ENCODE measurements at places on chromosomes 6 and 20. TPM values are rescaled to one million over a fixed set of nuclear protein-coding genes. Genes with fewer than 3 reads are reported as not detected.

DNA sequence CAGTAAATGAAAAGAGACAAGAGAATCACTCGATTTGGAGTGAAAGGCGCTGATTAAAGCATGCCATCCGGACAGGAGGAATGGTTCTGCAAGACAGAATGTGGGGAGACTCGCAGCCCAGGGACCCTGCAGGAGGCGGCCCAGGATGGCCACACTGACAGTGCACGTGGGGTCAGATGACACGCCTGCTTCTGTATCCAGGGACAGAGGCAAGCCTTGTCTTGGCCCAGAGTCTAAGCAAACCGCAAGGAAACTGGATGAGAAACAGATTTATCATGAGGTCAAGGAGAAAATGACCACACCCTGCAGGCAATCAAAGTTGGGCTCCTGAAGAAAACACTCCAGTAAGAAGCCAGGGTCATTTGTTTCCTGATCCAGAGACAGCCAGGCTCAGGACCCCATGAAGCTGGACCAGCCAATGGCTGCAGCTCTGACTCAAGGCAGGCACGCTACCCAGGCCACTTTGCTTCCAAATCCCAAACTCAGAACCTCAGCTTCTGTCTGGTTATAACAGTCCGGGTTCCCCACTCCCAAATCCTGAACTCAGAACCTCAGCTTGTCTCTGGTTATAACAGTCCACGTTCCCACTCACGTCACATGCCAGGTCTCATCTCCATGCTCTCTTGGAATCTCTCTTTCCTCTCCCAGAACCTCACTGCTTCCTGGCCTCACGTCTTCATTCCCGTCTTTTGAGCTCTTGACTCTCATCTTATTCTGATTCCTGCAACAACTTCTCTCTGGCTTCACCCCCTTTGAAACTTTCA, 144.9 kb upstream of the THBS2 start:
- no peak for DNase-seq

DNA sequence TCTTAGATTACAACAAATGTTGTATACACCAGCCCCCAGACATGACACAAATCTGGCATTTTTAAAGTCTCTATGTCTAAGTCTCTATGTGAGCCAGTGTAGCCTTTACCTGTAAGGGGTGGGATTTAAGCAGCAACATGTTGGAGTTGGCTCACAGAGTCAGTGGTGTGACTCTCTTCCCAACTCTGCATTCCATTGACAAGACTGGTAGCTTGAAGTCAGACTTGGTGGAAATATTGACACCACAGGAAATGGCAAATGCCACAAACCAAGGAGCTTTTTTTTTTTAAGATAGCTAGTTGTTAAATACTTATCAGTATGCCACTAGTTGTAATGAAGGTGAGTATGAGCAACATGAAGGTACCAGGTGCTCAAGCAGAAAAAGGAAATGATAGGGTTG, 103.1 kb upstream of the SMLR1 start:
- DNase-seq: no peak

DNA sequence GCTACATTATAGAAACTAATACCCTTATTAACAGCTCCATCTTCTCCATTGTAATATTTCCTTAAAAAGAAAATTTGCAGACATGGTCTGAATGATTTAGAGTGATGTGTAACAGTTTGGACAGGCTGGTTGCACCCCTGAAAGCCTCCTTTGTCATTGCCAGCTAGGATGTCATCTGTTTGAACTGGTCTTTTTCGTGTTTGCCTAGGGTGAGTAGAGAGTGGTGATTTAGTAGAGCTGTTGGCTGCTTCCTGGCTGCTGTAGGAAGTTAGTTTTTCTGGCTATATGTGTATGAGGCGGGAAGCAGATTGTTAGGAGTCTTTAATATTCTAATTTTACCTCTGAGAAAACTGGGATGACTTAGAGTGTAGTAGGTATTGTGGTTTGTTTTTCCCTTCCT, 101.1 kb downstream of the ZFAND3 start:
- no peak for DNase-seq

DNA sequence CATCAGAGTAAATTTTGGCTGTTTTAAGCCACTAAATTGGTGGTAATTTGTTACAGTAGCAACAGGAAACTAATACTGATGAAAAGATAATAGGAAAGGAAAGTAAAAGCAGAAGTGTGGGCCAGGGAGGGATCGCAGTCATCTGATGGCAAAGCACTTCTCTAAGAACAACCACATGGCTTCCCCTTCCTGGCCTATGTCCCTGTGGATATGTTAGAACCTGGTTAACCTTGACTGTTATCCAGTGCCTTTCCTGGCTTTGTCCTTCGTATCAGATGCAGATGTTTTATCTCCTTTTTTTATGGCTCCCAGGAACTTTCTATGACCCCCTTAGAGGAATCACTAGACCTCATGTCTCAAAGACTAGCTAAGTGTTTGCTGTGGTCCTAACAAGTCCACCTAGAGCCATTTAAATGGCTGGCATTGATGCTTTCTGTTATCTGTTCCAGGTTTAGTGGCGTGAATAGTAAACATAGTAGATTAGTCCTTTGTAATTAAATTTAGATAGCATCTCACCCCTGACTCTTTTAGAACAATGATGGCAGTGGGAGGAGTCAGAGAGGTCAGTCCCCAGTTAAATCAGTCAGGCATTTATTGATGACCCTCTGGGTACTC, 79.2 kb upstream of the PHACTR2 start:
- no peak for DNase-seq

GRCh38 chr20:23311947-23312506, 38.6 kb upstream of the NXT1 start:
- no peak for DNase-seq

DNA sequence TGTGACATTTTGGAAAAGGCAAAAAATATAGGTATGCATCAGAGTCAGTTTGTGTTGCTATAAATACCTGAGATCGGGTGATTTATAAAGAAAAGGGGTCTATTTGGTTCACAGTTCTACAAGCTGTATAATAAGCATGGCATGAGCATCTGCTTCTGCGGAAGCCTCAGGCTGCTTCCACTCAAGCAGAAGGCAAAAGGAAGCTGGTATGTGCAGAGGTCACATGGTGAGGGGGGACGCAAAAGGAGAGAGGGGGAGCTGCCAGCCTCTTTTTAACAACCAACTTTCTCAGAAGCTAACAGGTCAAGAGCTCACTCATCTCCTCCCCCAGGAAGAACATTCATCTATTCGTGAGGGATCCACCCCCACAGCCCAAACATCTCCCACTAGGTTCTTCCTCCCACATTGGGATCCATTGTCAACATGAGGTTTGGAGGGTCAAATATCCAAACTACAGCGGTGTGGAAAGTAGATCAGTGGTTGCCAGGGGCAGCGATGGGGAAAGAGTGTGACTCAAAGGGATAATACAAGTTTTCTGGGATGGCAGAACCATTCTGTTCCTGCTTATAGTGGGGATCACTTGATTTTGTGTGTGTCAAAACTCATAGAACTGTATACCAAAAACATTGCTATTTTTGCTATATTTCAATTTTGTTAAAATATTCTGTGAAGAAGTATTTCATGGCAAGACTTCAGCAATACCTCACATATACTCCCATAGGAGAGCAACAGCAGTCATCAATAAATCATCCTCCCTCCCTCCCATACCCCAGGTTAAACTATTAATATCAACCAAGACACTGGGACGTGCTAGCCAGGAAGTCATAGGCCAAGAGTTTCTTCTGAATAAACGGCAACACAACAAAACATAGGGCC, 9.9 kb upstream of the FAM50B start:
- no peak for DNase-seq

GRCh38 chr20:17971300-17972013, 2.6 kb downstream of the MGME1 start:
- DNase-seq: peak; percentile 37

DNA sequence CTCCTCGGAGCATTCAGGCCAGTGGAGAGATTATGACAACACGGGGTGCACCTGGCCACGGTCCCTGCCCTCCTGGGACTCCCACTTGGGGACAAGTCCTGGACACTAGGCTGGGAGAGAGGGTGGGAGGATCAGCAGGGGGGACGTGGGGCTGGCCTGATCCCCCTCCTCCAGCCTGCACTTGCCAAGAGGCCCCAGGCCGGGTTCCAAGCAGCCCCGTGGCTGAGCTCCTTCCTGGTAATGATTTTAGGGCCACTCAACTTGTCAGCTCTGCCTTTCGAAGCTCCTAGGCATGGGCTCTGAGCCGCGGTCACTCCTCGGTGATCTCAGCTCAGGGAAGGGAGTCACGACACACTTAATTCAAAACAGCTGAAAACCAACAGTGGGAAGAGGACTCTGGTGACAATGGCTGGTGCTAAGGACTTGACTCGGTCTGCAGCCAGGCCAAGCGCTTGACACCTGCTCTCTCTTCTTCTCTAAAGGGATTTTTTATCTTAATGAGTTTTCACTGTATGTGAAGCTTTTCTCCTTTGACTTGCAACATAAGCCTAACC, 161.7 kb downstream of the BMP7 start:
- DNase-seq: no peak

DNA sequence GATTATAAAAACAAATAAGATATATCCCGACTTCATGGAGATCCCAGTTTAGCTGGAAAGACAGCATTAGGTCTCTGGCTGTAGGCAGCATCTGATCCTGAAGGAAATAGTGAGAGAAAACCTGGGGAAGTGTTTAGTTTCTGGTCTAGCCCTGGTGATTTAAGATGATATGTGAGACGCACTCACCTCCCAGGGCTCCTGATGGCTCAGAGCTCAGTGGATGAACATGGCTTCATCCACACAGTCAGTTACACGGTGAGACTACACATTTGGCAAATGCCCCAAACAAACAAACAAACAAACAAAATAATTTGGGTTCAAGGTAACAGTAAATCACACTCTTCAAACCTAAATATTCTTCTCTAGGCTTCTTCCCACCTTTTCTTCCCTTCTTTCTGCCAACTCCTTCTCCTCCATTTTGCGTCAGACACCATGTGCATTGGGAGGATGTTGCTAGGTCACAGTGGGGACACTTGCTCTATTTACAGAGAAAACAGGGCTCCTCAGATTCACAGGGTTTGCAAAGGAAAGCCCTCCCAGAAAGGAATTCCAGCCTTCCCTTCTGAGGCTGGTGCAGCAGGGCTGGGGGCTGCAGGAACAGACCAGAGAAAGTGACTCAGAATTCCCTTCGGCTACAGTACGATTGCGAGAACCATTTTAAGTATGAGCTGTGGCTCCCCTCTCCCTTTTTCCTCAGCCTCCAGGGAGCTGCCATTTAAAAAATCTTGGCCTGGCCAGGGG, 59.6 kb upstream of the SALL4 start:
- peak; percentile 21 for DNase-seq

GRCh38 chr6:169427856-169428255, 174.2 kb upstream of the THBS2 start:
- DNase-seq: no peak

GRCh38 chr6:31497531-31498476, at the start of gene MICB:
MICB (plus strand) TSS chr6:31498145; CDS start chr6:31498194, 49 bp downstream.
- DNase-seq: peak; percentile 64

DNA sequence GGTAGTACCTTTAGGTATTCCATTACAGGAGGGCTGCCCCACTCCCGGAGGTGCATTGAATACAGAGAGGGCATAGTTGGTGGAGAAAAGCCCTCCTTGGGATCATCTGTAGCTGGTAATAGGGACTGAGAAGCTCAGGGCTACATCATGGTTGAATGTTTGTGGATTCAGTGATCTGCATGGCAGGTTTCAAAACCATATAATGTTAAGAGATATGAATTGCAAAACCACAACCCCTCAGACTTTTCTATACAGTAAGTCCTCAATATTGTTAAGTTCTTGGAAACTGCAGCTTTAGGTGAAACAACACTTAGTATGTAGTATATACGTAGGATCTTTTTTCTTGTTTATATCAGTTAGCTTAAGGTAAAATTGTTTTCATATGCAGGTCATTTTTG, 11.3 kb downstream of the TULP4 start:
- DNase-seq: no peak

DNA sequence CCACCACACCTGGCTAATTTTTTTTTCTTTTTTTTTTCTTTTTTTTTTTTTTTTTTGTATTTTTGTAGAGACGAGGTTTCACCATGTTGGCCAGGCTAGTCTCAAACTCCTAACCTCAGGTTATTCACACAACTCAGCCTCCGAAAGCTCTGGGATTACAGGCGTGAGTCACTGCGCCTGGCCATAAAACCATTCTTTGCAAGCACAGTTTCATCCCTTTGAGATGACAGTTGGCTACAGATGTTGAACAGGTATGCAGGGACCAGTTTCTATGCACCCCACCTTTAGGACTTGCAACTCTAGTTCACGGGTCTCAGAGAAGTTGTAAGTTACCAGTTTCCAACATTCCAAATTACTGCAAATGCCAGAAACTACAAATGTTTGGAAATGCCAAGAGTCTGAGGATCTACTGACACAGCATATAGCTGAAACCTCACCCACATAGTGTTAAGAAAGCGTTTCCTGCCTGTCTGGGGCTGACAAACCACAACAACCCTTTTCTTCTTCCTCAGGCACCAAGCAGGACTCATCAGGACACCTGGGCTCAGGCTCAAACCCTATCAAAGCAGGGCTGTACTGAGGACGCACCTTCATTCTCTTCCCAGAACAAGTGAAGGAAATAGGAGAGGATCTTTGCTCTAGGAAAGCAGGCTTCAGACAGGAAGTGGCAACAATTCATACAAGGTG, 22.9 kb downstream of the ARHGAP18 start:
- peak; percentile 59 for DNase-seq

DNA sequence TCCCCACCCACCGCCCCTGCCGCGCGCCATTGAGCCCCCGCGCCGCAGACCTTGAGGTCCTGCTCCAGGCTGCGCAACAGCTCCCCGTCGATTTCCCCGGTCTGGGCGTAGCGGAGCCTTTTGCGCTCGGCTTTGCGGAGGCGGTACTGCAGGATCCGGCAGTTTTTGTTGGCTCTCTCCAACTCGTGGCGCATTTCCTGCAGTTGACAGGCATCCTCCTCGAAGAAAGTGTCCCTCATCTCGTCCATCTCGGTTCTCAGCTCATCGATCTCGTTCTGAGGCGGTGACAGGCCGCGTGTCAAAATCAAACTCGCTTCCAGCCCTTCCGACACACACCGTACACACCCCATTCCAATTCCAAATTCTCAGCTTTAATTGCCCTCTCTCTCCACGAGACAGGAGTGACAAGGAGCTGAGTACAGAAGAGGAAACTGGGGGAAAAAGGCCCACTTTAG, 4.3 kb downstream of the MTCL3 start:
- no peak for DNase-seq

DNA sequence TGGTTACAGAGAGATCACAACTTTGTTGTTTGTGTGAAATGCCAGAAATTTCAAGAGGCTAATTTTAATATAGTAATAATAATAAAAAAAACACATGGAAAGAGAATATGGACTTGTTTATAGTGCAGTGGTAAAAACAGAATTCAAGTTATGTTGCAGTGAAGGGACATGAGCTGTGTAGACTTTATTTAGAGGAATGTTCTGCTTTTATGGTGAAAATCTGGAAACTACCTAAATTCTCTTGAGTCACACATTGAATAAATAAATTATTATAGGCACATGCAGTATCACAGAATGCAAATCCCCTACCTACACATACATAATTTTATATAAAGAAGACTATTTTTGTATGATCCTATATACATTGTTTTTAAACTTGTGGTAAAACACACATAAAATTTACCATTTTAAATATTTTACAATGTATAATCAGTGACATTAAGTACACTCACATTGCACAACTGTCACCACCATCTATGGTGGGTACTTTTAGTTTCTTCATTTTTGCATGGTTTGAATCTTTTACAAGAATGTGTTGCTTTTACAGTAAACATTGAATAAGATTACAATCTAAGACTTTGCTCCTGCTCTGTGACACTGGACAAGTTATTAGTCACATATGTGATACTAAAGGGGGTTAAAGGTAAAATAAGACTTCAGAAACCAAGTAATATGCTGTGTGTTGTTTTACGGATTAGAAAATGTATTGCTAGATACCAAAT, 107.4 kb downstream of the B3GAT2 start:
- no peak for DNase-seq

The ENPP5 gene
- not detected for total RNA-seq

The SDC4 gene
- total RNA-seq: 42.4 TPM

The CLDN20 gene
- total RNA-seq: not detected

The RAE1 gene
- total RNA-seq: 42.8 TPM

The PPP1R16B gene
- total RNA-seq: 0.14 TPM

The SRXN1 gene
- total RNA-seq: 142 TPM

All from A172 (cell line).